ENCODE measurements at places on chromosomes 2 and 18.
A peak's percentile ranks its signal among the peaks of the same experiment; 100 is the strongest.

DNA sequence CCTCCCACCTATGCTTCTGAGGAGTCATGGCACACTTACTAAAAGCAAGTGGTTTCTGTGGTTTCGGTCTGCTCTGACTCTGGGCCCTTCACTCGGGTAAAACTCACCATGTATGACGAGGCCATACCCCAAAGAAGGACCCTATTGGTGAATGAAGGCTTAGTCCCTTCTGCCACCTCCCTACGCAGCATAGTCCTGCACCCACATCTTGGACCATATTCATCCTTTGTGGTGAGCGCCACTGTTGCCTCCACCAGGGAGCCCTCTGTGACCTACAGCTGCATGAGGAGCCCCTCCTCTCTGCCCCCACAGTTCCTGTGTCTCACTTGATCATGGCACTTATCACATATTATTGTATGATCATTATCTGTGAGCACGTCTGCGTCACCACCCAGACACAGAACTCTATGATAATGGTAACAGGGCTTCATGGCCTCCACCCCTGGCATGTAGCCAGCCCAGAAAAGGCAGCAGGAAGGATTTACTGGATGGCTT is 113.3 kb downstream of the TFCP2L1 start:
- DNase-seq, result no peak

DNA sequence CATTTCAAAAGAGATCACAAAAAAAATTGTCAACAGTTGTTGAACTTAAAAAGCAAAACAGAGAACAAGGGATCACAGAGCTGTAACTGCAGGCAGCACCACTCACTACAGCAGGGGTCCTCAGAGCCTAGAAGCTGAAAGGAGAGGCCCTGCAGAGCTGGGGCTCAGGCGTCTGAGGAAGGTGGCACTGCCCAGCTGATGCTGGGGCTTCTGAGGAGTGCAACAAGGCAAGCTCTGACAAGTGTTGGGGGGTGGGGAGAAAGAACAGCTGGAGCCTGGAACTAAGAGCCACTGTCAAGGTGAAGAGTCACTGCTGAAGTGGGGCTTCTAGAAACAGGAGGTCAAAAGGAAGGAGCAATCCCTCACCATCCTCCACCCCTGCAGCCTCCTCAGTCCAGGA is 46.2 kb downstream of the FTCDNL1 start:
- no peak for DNase-seq

DNA sequence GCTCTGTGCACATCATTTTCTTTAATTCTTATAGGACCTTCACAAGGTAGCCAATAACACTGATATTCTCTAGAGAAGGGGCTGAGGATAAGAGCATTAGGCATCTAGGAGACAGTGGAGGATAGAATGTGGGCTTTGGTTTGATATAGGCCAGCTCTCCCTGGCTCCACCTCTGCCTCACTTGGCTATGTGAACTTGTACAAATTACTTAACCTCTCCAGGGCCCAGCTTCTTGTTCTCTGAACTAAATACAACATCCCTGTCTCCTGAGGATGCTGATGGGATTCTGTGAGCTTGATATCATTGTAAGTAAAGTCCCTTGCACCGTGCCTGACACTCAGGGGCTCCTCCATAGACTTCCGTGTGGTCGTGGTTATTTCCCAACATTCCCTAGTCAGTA is 87.3 kb downstream of the ACOXL start:
- no peak for DNase-seq

DNA sequence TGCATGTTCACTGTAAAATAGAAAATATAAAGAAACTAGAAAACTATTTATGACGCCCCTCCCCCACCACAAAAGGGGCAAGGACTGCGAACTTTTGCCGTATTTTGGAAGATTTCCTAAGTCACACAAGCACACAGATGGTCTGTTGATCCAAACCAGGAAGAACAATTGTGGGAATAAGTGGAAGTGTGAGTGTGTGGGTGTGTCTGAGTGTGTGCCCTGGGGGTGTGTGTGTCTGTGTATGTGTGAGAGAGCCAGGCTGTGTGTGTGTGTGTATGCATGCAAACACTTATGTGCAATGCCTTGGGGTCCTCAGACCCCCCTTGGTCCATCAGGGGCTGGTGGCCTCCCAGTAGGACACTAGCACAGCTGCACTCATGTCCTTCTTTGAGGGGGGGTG is 43.1 kb downstream of the HPCAL1 start:
- DNase-seq, result no peak

DNA sequence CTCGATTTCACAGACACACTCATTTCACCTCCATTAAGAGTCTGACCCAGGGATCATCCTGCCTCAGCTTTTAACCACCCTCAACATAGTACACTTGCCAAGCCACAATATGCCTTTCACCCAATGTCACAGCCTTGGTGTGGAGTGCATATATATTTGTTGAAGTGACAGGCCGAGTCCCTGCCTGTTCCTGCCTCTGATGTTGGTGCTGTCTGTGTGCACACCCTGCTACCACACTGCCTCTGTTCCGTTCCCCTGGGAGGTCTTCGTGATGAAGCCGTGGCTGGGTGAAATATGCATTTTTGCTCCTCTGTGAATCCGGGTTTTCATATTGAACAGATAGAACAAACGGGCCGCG is 90.3 kb downstream of the RNF144A start:
- DNase-seq, result no peak

DNA sequence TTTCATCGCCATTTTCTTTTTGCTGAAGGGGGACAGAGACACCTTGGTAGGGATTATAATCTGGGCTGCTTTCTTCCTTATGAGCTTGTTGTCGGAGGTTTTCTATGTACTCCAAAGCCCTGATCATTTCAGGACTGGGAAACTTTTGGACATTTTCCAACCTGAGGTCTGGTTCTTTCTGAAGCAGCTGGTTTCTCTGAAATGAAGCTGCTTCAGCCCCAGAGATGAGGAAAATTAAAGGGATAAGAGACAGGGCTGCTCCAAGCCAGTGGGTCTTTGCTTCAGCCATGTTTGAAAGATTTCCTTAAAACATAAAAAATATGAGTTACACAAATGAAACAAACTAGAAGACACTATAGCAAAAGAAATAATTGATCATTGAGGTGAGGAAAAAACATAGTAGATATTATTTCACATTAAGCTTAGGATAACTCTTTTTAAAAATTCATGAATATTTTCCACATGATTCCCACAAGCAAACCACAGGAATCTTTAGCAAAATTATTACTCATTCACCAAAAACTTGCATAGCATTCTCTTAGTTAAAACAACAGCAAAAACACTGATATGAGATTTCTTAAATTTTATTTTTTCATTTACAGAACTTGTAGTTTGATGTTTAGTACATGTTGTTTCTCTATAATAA is 3.0 kb downstream of the SCG2 start:
- DNase-seq, result no peak

DNA sequence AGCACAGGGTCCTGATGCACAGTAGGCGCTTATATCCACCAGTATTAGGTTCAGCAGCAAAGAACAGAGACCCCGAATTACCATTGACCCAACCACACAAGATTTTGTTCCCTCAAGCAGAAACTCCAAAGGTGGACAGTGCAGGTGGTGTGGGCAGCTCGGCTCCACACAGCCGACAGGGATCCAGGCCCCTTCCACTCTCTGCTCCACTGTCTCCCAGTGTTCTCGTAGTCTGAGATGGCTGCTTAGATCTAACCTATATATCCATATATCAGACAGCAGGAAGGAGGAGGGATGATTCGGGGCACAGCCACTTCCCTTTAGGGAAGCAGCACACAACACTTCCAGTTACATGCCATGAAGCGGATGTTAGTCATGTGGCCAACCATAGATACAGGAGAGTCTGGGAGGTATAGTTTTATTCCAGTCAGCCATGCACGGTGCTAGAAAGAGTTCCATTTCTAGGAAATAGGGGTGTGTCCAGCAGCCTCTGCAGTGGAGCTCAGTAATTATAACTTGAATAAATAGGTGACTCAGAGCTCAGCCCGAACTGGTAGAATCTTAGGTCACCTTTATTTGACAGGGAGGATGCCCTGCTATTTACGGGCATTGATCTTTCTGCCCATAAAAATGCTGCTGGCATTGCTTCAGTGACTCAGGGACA is 158.9 kb downstream of the TWIST2 start:
- no peak for DNase-seq

DNA sequence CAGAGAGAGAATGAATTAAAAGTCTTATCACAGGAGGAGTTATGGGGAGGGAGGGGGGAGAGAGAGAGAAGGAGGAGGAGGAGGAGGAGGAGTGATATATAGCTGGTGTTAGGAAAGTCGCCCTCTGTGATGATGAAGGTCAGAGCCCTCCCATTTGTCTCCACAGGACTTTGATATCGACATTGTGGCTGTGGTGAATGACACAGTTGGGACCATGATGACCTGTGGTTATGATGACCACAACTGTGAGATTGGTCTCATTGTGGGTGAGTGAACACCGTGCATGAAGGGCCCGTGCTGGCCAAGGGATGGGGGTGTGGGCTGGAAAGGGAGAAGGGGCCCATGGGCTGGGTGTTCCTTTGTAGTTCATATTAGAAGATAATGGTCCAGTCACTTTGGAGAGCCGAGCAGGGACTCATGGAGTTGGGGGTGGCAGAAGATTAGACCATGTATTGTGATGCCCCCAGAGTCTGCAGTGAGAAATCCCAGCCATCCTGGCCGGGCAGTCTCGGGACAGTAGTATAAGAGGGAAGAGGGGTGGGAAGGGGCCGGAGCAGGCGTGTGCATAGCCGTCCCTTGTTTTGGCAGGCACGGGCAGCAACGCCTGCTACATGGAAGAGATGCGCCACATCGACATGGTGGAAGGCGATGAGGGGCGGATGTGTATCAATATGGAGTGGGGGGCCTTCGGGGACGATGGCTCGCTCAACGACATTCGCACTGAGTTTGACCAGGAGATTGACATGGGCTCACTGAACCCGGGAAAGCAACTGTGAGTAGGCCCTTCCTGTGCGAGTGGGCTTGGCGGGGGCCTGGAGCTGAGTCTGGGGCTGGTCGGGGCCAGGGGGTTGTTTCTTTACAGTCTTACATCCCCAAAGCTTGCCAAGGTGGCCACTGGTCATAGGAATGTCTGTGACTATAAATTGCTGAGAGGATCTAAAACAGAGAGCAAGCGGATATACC is 40.0 kb downstream of the HK2 start:
- no peak for DNase-seq

DNA sequence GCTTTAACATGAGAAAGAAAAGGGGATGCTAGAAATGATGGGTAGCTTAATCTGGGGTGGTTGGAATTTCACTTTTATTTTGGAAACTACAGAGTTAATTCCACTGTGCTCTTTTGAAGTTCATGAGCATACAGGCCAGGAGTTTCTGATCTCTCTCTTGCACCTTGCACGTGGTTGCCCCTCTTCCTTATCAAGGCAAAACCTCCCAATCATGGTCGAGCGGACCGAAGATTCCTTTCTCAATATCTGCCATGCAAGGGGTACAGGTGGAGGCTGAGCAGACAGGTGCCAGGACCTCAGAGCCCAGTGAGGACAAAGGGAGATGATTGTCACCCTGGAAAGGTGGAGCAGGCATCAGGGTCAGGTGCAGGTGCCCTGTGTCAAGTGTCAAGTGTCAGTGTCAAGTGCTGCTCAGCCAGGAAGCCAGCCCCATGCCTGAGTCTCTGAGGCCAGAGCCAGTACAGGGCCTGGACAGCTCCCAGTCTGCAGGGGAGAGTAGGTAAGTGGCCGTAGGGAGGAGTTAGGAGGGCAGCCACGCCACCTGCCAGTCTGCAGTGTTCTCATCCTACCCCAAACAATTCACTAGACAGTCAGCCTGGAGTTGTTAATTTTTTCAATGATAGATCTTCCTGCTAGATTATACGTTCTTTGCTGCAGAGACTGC is 42.2 kb downstream of the LPIN1 start:
- no peak for DNase-seq

DNA sequence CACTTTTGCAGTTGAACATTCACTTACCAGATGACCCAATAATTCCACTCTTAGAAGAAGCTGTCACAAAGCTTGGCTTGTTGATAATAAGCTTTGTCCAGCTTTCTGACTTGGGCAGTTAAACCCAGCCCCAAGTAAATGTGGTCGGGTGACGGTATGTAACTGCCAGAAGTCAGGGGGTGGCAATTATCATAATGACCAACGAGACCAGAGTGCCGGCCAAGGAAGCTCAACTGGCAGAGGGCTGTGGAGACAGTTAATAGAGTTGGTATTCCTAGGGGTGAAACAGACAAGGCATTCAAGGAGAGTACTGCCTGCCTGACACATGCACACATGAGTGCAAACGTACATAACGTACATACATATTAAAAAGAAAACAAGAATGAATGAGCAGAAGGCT is 116.7 kb downstream of the EIPR1 start:
- no peak for DNase-seq

DNA sequence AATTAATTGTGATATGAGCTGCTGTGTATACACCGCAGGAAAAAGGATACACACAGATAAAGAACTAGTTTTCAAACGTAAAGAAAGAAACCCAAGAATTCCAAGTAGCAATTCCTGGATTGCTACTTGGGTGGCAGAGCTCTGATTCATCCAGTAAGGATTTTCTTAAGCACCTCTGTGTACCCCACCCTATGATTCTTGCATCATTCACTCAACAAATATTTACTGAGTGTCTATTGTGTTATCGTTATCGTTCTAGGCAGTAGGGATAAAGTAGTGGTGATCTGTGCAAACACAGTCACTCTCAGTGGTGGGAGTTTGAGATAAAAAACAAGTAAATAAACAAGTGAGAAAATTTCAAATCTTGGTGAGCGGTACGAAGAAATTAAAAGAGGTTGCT is 4.9 kb upstream of the TMEM200C start:
- DNase-seq, result no peak

GRCh38 chr2:113136828-113137775 is 9.7 kb downstream of the IL1RN start:
- peak; percentile 56 for DNase-seq

DNA sequence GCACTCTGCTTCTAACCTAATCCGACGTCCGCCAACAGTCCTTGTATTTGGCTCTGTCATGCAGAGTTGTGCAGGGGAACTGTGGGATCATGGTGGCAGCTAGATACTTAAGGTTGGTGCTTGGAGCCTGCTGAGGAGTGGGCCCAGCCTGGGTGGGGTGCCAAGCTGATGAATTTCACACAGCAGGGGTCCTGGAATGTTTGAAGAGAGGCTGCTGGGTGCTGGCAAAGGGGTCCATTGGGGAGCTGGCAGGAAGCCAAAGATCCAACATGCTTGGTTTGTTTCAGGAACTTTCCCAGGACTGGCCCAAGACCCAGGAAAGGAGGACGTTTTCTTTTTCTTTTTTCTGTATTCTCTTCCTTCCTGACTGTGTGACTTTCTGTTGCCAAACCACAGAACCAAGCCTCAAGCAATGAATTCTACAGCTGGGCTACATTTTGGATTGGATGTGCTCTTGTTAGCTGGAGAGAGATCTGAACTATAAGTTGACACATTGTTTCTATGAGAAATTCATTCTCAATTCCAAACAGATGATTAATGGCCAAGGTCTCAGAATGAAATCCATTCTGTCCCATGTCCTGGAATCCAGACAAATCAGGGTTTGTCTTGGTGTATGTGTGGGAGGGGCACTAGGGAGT is 49.9 kb downstream of the DHRS9 start:
- no peak for DNase-seq

- no peak for DNase-seq
Observed at GRCh38 chr2:164371916-164372315, 249.4 kb downstream of the GRB14 start.

- DNase-seq, result no peak
Observed at GRCh38 chr2:95023222-95023597, 2.3 kb upstream of the MAL start.

- no peak for DNase-seq
Observed at GRCh38 chr2:85875350-85876050, 13.3 kb downstream of the ST3GAL5 start.

Data from K562 (cell line).